C1 segment of cervical spinal cord (tissue), 14 donors: ENCODE measurements at places on chromosomes 7 and 10.

GRCh38 chr10:36224431-36224985, 582.4 kb upstream of the FZD8 start:
- no peak for DNase-seq

DNA sequence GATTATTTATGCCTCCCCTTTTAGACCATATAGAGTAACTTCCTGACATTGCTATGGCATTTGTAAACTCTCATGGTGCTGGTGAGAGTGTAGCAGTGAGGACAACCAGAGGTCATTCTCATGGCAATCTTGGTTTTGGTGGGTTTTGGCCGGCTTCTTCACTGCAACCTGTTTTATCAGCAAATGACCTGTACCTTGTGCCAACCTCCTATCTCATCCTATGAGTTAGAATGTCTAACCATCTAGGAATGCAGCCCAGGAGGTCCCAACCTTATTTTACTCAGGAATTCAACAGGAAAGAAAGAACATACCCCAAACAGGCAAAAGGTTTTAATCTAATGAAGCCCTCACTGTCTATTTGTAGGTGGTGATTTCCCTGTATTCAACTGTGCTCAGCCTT, 205.4 kb upstream of the YAE1 start:
- DNase-seq, result no peak

DNA sequence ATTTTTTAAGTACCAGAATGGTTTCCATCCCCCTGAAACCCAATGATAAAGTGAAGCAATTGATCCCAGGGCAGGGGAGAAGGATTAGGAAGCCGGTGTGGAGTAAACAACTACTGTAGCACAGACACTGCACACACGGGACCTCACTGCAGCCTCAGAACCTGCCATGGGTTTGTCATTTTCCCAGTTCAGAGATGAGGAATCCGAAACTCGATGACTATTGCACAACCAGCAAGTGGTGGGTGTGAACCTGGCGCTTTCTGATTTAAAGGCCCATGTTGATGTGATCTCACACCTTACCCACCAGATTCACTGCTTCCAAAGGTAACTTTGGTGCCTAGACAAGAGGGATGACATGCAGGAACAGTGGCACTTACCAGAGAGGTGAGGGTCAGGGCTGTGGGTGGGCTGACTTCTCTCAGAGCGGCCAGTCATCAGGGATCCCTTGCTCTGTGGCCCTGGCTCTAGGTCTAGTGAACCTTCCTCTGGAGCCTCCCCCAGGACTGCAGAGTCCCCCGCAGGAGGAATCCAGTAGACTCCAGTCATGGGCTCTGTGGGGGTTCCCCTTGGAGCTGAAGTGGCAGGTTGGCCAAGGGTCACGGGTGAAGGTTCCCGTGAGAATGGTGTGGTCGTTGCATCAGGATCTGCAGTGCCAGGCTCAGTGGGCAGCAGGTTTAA, 62.8 kb downstream of the PKD1L1 start:
- DNase-seq, result no peak

GRCh38 chr7:29684787-29685650, 121.3 kb upstream of the WIPF3 start:
- no peak for DNase-seq

- no peak for DNase-seq
These were observed 247.4 kb downstream of the ACTR3B start for GRCh38 chr7:153006911-153007310.

DNA sequence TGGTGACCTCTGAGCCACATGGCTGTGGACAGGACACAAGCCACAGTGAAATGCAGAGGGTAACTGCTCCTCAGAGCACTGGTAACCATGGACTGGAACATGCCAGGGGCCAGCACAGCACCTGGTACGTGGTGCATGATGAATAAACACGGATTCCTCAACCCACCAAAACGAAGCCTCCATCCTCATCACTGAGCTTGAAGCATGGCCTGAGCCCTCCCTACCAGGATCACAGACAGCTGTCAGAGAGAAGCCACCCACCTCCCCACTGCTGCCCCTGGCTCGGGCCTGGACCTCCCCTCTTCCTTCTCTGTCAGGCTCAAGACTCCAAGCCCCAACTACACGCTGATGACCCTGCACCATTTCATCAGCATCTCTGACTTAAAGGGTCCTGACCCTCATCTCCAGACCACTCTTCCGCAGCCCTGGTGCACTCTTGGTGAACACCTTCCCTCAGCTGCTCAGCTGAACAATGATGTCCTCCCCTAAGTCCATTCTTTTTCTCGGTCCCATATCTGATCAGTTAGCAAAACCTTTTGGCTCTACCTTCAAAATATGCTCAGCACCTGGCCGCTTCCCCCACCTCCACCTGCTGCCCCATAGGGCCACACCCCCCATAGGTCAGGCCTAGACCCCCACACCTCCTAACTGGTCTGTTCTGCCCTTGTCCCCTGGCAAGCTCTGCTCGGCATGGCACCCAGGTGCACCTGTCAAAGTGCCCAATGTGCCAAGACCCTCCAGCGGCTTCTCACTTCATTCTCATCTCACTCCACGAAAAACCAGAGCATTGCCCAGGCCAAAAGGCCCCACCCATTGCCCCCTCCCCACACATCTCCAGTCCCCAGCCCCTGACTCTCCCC, 141.1 kb downstream of the MAPK8 start:
- no peak for DNase-seq

DNA sequence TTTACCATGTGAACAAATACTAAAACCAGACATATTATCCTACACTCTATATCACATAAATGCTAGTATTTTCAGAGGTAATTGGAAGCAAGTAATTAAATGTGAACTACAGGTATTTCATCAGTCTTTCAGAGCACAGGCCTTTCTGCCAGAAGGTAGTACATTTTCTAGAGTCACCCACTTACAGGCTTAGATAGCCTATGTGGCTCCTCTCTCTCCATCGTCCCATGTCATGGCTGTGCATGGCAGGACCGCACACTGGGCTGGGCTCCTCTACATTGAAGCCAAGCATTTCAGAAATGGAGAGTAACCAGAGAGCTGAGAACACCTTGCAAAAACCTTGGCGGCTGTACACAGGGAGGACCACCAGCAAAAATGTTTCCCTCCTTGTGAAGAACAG, 49.7 kb downstream of the GFRA1 start:
- DNase-seq, result no peak

- peak; percentile 61 for DNase-seq
These were observed 28.0 kb downstream of the TMEM120A start for GRCh38 chr7:75966190-75966961.

- DNase-seq, result no peak
These were observed 49.6 kb upstream of the SORCS3 start for GRCh38 chr10:104591441-104591840.

GRCh38 chr7:167976-168791, 24.2 kb upstream of the FAM20C start:
- no peak for DNase-seq

GRCh38 chr10:71260622-71261325, 48.4 kb downstream of the UNC5B start:
- no peak for DNase-seq

- no peak for DNase-seq
These were observed 9.5 kb downstream of the INHBA start for GRCh38 chr7:41693150-41693997.

DNA sequence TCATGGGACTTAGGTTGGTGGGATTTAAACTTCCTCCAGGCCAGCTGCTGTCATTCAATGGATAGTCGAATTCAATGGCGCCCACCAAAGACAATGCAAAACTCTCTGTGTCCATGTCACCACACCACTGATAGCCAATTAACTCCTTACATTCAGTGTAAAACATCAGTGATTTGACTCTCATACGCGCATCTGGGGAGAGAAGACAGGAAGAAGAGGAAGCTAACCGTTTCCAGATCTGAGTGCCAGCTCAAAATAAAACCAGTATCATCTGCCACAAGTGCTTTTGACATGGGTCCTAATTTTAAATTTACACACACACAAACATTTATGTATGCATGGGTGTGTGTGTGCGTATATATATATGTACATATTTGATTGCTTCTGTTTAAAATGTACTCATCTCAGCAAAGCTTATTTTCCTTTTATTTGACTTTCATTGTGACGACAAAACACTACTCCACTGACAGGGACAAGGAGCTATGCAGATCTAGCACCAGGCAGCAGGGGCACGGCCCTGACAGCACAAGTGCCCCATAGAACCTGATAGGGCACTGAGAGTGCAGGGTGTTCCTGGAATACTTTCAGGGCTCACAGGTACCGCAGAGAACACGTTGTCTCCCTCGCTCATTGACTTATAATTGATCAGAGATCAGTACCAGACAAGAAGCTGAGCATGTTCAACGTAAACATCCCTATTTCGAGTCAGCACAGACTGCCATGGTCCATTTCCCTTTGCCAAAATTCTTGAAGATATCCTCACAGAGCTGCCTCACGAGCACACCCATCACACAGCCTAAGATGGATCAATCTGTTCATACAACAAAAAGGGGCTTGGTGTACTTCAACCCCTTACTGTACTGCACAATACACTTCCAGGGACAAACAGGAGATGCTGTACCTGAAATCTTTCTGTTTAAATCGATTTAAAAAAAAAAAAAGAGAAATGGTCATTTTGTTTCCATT, 176.1 kb downstream of the COBL start:
- DNase-seq, result no peak

DNA sequence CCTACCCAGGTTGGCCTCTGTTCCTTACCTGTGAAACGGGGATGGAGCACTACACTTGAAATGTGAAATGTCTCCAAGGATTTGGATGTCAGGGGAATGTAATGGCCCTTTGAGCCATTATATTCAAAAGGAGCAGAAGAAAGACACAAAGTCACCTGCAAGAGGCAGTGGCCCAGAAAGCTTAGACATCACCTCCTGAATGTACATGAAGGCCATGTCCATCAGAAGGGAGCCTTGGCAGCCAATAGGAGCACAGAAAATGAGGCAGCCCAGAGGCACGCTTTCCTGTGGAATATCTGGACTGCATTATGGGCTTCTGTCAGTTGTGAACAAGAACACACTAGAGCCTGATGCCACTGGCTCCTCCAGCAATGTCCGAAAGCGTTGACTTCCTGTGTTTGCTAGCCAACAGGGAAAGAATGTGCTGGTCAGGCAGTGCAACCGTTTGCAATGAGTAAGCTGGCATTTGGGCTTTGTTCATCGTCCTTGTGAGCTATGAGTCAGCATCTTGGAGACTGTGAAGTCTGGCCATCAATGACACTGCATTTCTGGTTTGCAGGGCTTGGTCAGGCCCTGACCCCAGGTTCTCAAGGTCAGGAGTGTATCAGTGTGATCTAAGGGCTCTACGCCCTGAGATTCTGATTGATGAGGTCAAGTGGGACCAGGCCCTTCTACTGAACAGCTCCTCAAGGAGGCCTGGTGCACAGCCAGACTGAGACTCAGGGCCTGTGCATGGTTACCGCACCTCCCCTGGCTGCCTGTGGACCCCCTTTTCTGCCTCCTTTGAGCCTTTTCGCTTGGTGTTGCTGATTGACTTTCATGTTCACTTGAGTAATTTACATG, 222.4 kb downstream of the RPS24 start:
- peak; percentile 29 for DNase-seq
